ENCODE measurements at places on chromosomes 6 and 20. TPM values are rescaled to one million over a fixed set of nuclear protein-coding genes. Genes with fewer than 3 reads are reported as not detected.

- no peak for DNase-seq
Measured at GRCh38 chr6:133585978-133586377, 302.9 kb upstream of the TCF21 start.

DNA sequence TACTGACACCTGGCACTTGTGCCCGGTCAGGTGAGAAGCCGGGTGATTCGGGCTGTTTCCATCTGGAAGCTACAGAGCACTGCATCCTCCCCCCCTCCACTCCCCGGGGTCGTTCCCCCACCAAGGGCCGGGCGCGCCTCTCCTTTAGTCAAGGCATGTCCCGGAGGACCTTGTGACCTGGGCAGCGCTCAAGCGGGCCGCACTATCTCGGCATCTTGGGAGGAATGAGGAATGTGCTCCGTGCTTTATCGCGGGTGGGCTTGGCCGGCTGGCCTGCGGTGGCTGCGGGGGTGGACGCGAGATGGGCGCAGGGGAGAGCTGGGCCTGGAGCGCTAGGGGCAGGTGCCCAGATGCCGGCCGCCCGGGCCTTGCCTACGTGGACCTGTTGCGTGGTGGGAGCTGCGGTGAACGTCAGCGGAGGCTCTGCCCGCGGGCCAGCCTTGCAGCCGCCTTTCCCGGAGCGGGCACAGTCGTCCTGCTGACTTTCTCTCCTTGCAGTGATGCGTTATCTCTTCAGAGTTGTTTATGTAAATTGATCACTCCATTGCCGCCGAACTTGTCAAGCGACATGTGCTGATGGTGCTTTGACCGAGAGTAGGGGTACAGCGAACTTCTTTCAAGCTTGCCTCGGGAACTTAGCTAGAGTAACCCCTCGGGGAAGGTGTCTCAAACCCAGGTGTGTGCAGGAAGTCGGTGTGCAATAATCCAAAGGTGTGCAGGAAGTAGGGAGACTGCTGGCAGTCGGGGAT, 1.1 kb downstream of the LRRC1 start:
- no peak for DNase-seq

Gene DNAH8
- total RNA-seq: 0.08 TPM

DNA sequence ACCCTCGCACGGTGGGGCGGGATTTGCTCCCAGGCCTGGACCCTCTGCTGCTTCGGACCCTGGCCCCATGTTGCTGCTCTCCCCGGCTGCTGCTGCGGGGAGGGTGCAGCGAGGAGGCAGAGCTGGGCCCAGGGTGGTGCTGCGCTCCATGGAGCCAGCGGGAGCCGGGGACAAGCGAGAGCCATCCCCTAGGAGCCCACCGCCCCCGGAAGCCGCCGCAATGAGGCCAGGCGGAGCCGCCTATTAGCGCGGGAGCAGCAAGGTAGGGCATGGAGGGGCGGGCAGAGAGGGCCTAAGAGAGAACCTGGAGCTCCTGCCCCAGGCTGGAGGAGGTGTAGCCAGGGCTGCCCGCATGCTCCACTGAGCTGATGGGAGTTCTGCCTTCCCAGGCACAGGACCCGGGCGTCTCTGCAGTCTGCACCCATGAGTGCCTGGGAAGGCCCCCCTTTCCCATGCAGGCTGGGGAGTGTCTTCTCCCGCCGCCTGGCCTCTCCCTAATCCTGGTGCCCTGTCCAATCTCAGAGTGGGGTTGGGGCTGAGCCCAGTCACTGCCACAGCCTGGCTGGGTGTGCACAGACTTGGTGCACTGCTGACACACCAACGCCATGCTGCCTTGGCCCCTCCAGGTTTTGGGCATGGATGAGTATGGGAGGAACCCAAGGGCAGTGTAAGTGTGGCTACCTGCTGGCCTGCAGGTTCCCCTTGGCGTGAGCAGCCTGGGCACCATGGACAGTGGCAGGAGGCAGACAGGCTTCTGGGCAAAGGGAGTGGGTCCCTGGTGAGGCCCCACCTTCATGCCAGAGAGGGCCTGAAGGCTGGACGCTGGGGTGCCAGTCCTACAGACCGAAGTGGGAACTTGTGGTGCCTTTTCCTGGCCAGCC, 360.6 kb upstream of the MAP3K7 start:
- DNase-seq: no peak

Gene BTBD3
- total RNA-seq: 23.6 TPM

DNA sequence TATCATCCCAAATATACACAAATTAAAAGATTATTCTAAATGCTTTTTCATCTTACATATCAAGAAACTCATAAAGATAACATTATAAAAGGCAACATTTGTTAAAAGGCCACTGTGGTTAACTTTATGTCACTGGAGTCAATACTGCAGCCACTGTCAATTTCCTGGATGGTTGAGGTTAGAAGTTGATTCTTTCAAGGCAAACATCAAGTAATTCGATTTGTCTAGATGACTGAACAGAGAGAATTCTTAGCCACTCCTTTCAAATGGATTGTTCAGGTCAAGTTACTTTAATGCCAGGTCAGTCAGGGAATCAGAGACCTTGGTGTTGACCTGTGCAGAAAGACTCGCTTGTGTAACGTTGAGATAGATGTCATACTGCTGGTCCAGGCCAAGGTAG, 44.4 kb upstream of the SIM1 start:
- no peak for DNase-seq

Gene SDCBP2
- 2.3 TPM for total RNA-seq
